ENCODE measurements at places on chromosomes 2 and 18.
A peak's percentile ranks its signal among the peaks of the same experiment; 100 is the strongest.

- no peak for DNase-seq
Measured at GRCh38 chr2:86675511-86676015, 44.5 kb upstream of the RMND5A start.

DNA sequence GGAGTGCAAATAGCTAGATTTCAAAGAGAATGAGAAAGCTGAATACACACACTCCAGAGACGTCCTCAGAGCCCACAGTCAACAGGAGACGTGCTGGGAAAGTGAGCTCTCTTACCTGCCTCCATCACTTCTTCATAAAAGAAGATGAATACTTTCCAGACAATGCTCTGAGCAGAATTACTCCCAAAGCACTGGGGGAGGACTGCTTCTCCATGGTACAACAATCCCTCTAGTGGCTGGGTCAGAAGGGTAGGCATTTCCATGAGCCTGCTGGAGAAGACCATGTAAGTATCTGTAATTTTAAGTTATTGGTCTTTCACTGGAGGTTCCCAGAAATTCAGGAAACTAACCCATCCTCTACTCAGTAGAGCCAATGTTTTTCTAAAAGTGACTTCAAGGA lies 190.3 kb downstream of the RBM43 start:
- peak; percentile 6 for DNase-seq

GRCh38 chr2:50952596-50952995 lies 79.3 kb downstream of the NRXN1 start:
- no peak for DNase-seq

GRCh38 chr18:10226971-10227370 lies 227.5 kb upstream of the APCDD1 start:
- DNase-seq = no peak

DNA sequence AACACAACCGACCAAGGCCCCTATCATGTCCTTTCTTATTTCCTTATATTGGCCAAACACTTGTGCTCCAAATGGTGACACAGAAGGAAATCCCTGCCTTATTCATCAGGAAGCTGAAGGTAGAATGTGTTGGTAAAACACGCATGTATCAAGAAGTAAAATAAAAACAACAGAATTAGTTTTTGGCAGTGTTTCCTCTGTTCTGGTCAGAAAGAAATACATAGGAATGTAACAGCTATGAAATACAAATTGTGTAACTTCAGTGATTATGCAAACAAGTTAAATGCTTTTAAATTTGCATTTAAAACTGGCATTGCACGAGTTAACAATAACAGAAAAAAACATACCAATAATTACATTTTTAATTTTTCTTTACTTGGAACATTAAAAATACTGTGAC lies 19.3 kb downstream of the ST6GAL2 start:
- DNase-seq = no peak

DNA sequence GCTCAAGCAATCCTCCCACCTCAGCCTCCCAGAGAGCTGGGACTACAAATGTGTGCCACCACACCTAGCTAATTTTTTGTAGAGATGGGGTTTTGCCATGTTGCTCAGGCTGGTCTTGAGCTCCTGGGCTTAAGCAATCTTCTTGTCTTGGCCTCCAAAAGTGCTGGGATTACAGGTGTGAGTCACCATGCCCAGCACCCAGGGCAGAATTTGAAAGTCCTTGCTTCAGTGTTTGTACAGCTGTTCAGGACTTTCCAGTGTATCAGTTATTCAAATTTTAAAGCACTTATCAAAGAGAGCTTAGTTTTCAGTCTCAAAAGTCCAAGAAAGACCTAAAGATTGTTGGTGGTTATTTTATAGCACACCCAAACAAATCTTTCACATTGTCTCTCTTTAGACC lies 43.6 kb upstream of the VPS54 start:
- DNase-seq = no peak

DNA sequence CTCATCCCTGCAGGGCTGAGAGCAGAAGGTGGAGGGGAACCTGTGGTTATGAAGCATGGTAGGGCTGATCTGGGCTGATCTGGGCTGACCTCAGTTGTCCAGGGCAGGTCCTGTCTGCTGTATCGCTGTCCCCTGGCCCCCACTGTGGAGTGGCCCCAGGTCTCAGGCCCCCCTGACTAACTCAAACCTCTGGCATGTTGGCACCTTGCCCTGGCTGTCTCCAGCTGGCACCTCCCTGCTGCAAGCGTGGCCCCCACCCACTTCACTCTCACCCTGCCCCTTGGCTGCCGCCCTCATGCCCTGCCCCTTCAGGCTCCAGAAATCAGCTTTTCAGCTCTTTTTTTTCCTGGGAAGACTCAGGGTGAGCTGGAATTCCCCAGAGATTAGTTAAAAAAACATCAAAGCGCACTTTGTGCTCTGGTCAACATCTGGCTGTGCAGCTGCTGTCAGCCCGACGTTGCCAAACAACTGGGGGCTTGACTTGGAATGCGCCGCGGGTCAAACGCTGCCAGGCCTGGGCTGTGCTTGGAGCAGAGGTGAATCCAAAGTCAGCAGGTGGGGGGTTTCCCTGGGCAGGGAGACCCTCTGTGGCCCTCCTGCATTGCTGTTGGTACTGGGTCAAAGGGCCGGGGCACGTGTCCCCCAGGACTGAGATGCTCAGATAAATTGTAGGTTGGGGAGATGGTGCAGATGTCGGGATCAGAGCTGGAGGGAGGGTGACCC lies 173.8 kb upstream of the HDAC4 start:
- DNase-seq = no peak
